Stimulated activated CD4-positive, alpha-beta T cell treated with anti-CD3 and anti-CD28 coated beads, TNF-alpha, amount 100 ng/mL, for 48 hours (primary cell): ENCODE measurements at places on chromosomes 5 and 9.

DNA sequence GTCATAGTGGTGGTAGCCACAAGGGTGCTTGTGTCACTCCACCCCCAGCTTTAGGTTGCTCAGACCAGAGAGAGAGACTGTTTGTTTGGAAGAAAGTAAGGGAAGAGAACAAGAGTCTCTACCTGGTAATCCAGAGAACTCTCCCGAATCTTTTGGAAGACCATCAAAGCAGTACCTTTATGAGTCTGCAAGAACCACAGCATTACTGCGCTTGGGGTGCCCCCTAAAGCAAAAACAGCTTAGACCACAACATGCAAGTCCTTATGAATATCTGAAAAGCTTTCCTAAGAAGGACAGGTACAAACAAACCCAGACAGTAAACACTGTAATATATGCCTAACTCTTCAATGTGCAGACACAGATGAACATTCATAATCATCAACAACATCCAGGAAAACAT lies 1398.6 kb upstream of the C9orf72 start:
- DNase-seq: no peak

DNA sequence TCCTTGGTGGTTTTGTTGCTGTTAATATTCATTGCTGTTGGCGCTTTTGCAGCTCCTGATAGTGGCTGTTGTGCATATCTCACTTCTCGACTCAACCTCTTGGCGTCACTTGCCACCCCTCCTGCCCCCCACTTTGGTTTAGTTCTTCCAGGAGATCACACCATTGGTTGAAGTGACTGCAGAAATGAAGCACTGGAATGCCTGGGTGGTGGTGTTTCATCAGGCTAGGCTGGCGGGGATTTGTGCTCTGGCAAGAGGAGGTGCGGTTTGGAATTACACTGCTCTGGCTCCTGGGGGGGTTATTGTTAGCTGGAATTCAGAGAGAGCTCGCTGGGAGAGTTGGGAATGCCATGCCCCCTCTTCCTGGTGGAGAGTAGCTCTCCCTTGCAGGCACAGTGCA lies 11.5 kb downstream of the PRRC2B start:
- no peak for DNase-seq

GRCh38 chr9:77561331-77562018 lies 86.6 kb downstream of the GNA14 start:
- DNase-seq: no peak

DNA sequence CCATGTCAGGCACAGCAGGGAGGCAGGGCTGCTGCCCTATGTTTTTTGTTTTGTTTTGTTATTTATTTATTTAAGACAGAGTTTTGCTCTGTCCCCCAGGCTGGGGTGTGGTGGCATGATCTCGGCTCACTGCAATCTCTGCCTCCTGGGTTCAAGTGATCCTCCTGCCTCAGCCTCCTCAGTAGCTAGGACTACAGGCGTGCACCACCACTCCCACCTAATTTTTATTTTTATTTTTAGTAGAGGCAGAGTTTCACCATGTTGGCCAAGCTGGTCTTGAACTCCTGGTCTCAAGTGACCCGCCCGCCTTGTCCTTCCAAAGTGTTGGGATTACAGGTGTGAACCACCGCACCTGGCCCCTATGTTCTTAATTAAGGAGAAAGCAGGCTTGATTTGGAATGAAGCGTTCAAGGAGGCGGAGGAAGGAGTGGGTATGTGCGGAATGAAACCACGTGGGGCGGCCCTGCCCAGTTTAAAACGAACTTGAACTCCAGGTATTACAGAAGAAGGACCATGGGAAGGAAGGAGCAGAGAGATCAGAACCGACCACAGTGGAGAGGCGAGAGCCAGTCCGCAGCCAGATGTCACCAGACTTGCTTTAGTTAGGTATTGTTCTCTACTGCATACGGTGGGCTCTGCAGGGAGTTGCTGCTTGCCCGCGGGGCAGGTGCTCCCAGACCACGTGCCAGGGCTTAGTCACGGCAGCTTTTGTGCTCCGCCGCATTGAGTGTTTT lies 34.9 kb upstream of the EPB41L4B start:
- DNase-seq: no peak

DNA sequence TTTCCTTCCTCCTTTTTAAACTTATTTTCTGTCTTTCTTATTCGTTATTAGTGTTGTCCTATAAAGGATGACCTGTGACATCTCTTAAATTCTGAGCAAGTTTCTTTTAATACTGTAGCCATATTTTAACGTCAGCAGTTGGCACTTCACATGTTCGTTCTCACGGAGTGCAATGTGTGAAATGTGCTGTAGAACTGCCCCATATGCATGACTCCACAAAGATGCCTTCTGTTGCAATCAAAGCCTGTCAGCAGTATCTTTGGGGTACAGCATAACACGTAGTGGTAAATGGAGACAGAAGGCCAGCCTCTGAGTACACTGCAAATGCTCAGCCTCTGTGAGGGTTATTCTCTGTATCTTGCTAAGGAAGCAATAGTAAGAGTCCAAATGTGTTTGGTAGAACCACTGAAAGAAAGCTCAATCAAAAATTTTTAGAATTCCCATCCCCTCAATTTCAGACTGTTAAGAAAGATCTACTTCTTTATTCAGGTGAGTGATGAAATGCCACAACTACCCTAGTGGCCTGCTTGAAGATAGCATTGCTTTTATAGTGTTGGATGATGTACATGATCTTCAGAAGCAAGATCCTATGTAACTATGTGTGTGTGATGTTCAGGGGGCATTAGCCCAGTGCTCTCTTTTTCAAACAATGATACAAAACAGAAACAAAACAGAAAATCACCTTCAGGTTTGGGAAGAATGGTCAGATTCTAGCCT lies 277.7 kb downstream of the TMEM167A start:
- DNase-seq: no peak

DNA sequence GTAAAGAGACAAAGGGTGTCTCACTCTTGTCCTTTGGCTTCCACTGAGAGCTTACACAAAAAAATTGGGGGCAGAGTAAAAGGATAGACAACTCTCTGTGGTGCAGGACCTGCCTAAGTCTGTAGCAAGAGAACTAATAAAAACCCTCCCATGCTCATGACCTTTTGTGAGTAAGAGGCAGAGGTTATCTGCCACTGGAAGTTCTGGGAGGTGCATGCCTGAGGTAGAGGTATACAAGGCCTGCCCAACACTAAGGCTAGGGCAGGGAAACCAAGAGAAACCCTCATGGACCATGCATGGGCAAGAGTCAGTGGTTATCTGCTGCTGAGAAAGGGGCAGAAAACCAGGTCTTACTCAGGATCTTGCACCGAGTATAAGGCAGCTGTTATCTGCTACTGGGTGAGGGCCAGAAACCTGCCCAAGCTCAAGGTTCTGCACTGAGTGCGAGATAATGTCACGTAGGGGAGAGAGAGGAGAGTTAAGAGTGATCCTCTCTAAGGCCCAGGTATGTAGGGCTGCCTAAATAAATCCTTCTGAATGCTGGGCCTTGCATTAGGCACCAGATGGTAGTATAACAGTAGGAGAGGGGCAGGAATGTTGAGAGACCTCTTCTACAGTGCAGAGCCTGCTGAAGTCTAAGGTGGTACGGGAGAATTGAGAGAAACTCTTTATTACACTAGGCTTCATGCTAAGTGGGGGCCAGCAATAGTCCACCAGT lies 143.4 kb downstream of the MACROH2A1 start:
- DNase-seq: no peak

- no peak for DNase-seq
These were observed 10.5 kb upstream of the MVB12B start for GRCh38 chr9:126316085-126316655.

DNA sequence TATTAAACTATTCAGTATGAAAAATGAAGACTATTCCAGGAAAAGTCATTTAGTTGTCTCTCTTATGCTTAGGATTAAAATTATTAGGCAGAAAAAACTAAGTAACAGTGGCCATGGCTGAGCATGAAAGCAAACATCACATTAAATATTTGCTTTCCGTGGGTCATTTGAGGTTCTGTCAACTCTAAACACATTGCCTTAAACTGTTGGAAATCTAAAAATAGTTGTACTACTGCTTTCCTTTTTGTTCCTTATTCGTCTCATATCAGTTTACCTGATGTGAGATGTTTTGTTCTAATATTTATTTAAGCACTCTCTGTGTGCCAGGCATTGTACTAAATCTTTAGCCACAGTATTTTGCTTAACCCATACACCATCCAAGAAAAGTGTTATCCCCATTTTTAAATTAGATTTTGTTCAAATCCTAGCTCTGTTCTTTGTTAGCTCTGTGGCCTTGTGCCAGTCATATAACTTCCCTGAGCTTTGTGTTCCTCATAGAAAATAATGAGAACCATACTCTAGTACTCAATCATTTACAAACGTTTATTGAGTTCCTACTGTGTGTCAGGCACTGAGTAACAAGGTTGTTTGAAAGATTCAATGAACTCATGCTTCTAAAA lies 18.7 kb upstream of the ZNF608 start:
- DNase-seq: no peak

DNA sequence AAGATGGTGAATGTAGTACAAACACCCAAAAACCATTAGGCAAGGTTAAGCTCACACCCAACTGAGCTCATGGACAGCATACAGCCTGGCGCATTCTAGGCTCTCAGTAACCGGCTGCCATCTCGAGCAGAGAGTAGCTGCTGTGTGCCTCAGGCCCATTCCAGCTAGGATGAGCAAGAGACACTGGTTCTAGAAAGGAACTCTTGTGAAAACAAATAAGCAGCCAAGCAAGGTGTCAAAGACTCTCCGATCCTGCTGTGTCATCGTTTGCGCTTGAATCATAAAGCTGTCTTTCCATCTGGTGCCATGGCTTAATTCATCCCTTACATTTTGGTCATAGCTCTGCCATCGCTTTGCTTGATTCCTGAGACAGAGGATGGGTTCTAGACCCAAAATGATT lies 135.4 kb upstream of the MSX2 start:
- no peak for DNase-seq

GRCh38 chr5:42404366-42404765 lies 18.9 kb upstream of the GHR start:
- DNase-seq: no peak

DNA sequence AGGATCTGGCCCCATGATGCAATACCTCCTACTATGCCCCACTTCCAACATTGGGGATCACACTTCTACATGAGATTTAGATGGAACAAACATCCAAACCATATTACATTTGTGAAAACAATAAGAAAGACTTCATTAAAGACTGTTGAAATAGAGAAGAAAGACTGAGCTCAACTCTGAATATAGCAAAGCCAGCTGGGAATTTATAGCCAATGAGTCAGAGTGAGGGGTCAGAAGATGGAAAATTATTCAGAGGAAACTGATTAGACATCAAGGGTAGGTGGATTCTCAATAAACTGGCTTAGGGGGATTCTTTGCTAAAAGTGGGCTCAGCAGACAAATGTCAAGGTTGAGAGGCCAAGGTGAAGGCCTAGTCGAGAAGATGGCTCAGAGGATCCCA lies 25.6 kb downstream of the BTF3 start:
- DNase-seq: no peak

DNA sequence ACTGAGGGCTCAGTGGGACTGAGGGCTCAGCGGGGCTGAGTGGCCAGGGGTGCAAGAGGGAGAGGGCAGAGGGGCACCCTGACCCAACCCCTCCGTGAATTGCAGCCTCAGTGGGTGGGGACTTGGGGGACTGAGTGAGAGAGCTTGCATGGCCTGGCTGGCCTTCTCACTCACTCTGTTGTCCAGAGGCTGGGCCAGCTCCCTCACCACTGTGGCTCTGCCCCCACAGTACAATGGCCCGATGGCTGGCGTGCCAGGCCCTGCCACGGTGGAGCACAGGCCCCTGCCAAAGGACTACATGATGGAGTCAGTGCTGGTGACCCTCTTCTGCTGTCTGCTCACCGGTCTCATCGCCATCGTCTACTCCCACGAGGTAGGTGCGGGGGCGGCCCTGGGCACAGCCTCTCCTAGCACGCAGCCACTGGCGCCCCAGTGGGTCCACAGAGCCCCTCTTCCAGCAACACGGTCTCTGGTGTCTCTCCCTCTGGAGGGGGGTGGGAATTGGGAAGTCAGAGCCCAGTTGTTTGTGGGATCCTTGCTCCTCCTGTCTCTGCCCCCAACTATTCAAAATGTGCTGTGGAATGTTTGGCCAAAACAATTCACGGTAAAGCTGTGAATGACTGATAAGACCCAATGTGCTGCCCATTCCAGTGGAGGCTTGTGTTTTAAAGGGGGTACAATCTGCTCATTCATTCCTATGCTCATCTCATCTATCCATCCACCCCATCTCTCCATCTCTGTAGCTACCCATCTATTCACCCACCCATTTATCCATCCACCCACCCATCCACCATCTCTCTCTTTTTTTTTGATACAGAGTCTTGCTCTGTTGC lies 10.7 kb downstream of the PRRT1B start:
- no peak for DNase-seq

DNA sequence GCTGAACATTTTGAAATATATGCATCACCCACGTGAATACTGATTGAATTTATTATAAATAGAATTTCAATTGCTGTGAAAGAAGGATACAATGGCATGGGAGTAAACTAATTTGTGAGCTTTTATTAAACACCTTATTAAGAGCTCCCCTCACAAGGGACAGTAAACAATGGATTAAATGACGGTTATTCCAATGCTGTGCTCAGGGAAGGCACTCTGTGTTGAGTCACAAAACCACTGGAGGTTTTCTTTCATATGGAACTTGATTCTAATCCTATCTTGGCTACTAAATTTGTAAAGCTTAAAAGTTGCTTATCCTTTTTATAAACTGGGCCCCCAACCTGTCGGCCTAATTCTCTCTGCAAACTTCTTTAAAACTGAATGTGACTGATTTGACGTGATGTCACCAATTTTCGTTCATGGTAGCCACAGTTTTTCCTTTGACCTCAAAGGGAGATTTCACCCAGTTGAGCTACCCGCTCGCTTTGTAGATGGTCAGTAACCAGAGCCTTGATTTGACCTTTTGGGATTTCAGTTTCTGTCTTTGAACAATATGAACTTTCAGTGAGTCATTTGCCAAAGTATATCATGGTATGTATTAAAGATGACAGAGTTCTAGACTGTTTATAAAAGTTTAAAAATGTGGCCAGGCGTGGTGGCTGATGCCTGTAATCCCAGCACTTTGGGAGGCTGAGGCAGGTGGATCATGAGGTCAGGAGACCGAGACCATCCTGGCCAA lies 61.3 kb upstream of the PIK3R1 start:
- no peak for DNase-seq

GRCh38 chr5:149345892-149346222 lies 558 bp downstream of the GRPEL2 start:
- no peak for DNase-seq

DNA sequence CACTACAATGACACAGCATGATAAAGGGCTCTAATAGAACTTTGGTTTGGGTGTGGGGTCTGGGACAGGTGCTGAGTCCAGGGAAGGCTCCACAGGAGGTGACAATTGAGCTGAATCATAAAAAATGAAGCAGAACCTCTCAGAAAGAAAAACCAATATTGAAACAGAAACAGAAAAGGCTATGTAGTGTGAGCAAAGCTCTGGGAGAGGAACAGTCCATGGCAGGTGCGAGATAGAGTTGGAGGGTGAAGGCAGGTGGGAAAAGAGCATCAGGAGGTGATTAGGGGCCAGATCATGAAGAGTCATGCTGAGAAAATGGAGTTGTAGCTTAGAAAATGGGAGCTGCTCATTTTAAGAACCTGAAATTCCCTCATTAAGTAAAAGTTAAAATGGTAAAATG lies 164.9 kb downstream of the KCTD16 start:
- no peak for DNase-seq

- no peak for DNase-seq
These were observed 22.8 kb upstream of the SCGB3A2 start for GRCh38 chr5:147855774-147856069.
